Choroid plexus epithelial cell (primary cell): ENCODE measurements at places on chromosomes 5 and 9.

GRCh38 chr5:169997798-169998197 lies 17.5 kb upstream of the INSYN2B start:
- no peak for DNase-seq

- peak; percentile 13 for DNase-seq
These were observed 5.1 kb upstream of the SSBP2 start for GRCh38 chr5:81756016-81756415.

GRCh38 chr5:58224221-58224620 lies 235.7 kb downstream of the PLK2 start:
- no peak for DNase-seq

GRCh38 chr9:117938086-117938485 lies 233.9 kb downstream of the TLR4 start:
- no peak for DNase-seq

GRCh38 chr5:151406322-151406947 lies 41.0 kb upstream of the SLC36A1 start:
- DNase-seq, result peak; percentile 40

DNA sequence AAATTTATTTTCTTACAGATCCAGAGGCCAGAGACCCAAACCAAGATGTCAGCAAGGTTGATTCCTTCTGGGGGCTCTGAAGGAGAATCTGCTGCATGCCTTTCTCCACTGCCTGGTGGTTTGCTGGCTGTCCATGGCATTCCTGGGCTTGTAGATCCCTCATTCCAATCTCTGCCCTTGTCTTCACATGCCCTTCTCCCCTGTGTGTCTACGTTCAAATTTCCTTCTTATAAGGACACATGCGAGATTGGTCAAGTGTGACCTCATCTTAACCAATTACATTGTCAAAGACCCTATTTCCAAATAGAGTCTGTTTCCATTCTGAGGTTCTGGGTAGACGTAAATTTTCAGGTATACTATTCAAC lies 84.5 kb upstream of the RAI14 start:
- DNase-seq, result peak; percentile 68

- peak; percentile 64 for DNase-seq
These were observed 1.9 kb downstream of the RAI14 start for GRCh38 chr5:34657988-34658387.

- peak; percentile 92 for DNase-seq
These were observed 87.2 kb downstream of the PTTG1 start for GRCh38 chr5:160508780-160509361.

- DNase-seq, result no peak
These were observed 46.5 kb downstream of the P4HA2 start for GRCh38 chr5:132181011-132181629.

GRCh38 chr9:95796029-95796428 lies 79.5 kb upstream of the ERCC6L2 start:
- DNase-seq, result no peak

- peak; percentile 75 for DNase-seq
These were observed 46.0 kb downstream of the CRB2 start for GRCh38 chr9:123401879-123402513.

GRCh38 chr5:80048084-80048780 lies 13.1 kb downstream of the THBS4 start:
- DNase-seq, result no peak

DNA sequence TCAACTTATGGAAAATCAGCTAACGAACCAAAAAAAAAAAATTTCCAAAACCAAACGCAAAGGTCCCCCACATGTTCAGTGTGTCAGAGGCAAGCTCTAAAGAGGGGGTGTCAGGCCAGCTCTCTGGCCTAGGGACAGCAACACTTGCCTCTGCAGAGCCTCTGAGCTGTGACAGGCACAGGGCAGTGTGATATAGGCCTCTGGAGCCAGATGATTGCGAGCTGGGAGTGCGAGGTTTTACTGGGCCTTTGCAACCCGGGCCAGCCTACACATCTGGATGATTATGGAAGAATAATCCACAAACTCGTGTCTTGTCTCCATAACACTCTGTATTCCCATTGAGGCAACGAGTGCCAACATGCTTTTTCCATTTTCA lies 67.7 kb upstream of the STC2 start:
- no peak for DNase-seq

DNA sequence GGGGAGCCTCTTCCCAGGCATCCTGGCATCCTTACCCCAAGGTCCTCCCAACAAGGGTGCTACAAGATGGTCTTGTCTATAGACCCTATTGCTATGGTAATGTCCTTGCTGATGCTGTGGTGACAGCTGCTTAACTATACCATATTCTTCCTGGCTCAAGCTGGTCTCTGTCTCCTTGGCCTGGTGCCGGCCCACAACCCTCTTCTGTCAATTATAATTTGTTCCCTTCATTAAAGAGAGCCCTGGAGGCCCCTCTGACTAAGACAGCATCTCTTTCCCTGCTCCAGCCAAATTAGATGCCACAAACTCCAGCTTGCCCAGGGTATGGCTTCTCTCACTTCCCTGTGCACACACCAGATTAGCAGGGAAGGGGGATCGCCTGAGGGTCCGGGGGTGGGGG lies 86.7 kb downstream of the PSD2 start:
- DNase-seq, result no peak

DNA sequence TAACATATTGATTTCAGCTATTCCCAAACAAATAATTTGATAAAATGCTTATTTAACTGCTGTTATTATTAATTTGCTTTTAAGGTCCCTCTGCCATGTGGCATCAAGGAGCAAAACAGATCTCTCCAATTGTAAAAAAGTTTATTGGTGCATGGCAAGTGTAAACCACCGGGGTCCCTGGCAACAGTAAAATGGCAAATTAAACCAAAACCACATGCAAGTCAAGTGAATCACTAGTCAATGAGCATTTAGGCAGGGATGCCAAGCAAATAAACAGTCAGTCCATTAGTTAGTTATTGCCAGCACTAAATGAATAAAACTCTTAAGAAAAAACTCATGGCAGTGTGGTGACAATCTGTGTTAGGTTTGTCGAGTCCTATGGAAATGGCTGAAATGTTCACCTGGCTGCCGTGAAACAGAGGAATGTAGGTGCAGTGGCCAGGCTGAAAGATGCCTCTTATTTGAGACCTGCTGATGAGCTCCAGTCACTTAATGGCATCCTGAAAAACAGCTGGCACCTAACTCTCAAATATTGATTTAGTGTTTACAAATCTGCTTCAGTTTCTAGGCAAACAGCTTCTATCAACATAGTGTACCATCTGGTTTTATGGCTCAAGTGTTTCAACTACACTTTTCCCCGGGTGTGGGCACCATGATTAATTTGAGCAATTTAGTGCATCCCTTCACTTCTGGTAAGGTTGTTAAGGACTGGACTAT lies 296.5 kb upstream of the ITGA1 start:
- DNase-seq, result no peak

DNA sequence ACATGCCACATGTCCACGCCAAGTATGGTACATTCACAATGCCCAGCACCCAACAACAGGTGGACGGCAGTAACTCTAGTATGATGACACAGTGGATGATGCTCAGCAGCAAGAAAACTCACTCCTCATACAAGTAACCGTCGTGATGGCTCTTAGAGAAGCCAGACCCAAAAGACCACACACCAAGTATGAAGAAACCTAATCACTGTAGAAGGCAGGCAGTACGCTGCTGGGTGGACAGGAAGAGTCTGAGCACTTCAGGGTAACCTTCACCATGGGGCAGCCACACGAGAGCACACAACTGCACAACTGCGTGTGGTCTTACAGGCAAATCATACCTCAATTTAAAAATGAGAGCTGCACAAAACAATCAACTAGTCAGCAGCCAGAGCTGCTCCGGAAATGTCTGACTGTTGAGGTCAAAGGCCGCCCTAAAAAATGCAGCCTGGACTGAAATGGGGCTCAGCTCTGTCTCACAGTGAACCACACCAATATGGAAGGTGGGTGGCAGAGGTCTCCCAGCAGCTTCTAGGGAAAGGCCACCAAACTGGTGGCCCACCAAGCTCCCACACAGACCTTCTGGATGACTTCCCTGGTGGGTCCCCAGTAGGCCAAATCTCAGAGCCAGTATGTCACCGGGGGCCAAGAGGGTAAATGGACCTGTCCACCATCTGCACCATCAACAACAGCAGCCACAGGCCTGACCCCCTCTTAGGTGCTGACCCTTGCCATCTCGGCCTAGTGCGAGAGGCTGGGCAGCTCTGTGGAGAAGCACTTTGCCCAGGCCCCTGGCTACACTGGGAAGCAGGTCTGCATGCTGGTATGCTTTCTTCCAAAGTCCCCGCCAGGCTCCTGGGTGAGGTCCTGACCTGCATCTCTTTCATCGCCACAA lies 17.8 kb downstream of the BICD2 start:
- DNase-seq, result peak; percentile 82

DNA sequence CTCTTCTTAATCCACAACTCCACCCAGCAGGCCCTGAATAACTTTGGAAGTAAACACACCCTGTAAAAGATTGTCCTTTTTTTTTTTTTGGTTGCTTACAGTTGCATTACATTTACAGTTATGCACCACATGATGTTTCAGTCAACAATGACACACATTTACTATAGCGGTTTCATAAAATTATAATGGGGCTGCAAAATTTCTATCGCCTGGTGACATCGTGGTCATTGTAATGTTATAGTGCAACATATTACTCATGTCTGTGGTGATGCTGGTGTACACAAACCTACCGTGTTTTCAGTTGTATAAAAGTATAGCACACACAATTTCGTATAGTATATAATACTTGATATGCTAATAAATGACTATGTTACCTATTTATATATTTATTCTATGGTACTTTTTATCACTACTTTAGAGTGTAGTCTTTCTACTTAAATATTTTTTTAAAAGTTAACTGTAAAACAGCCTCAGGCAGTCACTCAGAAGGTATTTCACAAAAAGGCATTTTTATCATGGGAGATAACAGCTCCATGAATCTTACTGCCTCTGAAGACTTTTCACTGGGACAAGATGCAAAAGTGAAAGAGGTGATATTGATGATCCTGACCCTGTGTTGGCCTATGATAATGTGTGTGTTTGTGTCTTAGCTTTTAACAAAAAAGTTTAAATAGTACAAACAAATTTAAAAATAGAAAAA lies 695.4 kb upstream of the CDH18 start:
- DNase-seq, result no peak

DNA sequence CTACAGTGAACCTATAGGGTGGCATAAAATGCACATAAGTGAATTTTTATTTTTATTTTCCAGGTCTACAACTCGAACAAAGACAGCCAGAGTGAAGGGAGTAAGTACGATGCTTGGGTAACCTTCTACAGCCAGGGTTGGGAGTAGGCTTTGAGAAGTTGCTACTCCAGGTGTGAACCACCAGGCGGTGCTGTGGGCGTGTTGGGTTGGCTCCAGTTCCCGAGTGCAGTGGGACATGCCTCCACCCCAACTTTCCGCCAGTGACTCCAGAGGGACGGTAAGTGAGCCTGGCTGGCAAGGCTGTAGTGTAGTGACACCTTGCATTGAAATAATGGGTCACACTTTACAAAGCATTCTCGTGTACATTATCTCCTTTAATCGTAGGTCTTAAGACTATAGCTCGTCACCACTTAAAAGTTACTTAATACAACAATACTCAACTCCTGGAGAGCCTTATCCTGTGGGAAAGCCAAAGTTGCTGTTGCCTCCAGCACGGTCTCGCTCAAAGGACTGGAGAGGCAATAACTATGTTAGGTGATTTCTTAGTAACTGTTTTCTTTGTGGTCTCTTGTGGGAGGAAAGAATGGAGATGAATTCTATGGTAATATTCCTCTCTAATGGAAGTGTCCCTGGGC lies 244.0 kb downstream of the ARHGAP26 start:
- peak; percentile 32 for DNase-seq

DNA sequence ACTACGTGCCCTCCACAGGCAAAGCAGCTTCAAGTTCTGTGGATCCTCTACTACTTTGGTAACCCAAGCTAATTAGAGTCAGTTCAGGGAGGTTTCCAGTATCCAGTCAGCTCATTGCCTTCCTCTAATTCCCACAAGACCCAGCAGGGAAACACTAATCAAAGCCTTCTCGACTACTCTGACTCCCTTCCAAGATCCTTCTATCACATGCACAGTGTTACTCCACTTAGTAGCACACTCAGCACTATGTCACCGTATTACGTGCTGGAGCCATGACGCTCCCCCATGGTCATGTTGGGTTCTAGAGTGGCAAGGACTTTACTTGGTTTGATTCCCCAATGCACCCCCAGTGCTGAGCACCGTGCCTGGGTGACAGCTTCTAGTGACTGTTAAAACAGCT lies 53.0 kb downstream of the DCP2 start:
- peak; percentile 52 for DNase-seq

GRCh38 chr9:100714372-100715099 lies 136.7 kb downstream of the CAVIN4 start:
- peak; percentile 58 for DNase-seq

- DNase-seq, result no peak
These were observed 65.1 kb upstream of the SLC28A3 start for GRCh38 chr9:84405667-84406066.

- no peak for DNase-seq
These were observed 157.9 kb upstream of the RASA1 start for GRCh38 chr5:87109746-87110145.

- DNase-seq, result peak; percentile 93
These were observed 86.7 kb upstream of the NFIB start for GRCh38 chr9:14400658-14400995.

GRCh38 chr5:15746833-15747232 lies 246.9 kb downstream of the FBXL7 start:
- peak; percentile 27 for DNase-seq

DNA sequence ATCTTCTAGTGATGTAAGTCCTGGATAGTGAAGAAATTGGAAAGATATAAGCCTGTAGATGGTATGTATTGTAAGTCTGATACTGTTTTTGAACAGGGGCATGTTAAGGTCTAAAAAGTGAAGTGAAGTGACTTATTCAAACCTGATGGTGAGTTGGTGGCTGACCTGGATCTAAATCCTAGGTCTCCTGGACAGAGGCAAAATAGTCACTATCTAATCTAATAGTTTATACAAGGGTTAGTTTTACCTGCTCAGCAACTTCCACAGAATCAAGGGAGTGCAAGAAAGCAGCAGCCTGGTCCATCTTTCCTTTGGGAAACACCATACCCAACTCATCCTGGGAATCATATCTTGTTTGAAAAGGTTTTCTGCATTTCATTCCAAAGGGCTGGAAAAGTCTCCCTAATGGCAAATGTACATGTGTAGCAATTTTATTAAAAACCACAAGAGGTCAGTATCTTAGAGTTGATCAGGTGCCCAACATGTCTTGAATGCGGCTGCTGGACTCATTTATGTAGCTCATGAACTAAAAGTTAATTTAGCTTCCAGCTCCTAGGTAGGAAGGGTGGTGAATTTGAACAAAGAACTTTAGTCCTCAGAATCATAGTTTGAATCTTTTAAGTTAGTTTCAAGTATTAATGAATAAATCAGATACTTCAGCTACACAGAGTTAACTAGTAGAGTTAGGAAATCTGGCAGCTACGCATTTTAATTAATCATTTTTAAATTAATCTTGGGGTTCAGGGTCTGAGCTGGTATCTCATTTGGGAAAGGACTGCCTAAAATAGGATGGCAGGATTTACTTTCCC lies 26.0 kb downstream of the SKP2 start:
- peak; percentile 75 for DNase-seq

GRCh38 chr5:22926574-22926973 lies 73.4 kb upstream of the CDH12 start:
- peak; percentile 30 for DNase-seq

- no peak for DNase-seq
These were observed 9.7 kb downstream of the MGAT1 start for GRCh38 chr5:180792965-180793287.

GRCh38 chr9:109355564-109356297 lies 34.9 kb upstream of the EPB41L4B start:
- no peak for DNase-seq

- DNase-seq, result no peak
These were observed 3.9 kb downstream of the TYRP1 start for GRCh38 chr9:12696931-12697622.

GRCh38 chr5:74028406-74028805 lies 402.4 kb downstream of the ARHGEF28 start:
- no peak for DNase-seq
